Activated naive CD4-positive, alpha-beta T cell (primary cell): ENCODE measurements at places on chromosomes 11 and 22.

- no peak for DNase-seq
Observed at GRCh38 chr22:50452649-50453048, 22.2 kb downstream of the SBF1 start.

- DNase-seq: no peak
Observed at GRCh38 chr11:58006940-58007339, 16.7 kb upstream of the OR9Q1 start.

DNA sequence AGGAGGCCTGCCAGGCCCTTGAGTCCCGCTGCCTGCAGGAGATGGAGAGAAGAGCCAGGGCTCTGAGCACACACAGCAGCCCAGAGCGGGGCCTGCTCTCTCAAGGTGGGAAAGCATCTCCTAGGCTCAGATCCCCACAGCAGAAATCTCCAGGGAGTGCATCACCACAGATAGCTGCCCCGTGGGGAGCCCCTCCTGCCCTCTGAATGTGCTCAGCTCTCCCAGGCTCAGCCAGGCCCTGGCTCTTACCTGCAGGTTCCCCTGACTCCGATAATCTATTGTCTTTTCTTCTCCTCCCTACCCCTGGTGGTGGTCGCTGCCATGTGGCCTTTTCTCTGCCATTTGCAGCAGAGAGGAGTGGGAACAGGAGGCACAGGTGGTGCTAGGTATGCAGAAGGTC is 49.9 kb downstream of the BTG4 start:
- DNase-seq: no peak

DNA sequence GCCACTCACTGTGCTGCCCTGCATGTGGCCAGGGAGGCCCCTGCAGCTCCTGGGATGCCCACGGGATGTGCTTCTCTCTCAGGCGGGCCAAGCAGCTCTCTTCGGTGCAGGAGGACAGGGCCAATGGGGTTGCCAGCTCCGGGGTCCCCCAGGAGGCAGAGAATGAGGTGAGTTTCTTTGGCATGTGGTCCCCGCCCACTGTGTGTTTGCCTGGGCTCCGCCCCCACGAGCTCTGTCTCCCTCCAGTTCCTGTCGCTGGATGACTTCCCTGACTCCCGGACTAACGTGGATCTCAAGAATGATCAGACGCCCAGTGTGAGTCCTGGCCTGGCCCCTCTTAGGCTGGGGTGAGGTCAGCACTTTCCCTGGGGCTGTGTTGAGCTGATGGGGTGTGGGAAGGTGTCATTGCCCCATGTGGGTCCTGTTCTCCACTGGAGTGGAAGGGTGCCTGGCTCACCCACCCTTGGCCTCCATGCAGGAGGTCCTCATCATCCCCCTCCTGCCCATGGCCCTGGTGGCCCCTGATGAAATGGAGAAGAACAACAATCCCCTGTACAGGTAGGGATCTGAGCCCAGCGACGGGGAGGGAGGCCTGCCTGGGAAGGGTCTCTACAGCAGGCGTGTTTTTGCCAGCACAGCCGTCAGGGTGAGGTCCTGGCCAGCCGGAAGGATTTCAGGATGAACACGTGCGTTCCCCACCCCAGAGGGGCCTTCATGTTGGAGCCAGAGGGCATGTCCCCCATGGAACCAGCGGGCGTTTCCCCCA is 7.7 kb downstream of the SCO2 start:
- no peak for DNase-seq
